Retina (tissue), 1 donor: ENCODE measurements at places on chromosomes 7 and 10.
A peak's percentile ranks its signal among the peaks of the same experiment; 100 is the strongest.

DNA sequence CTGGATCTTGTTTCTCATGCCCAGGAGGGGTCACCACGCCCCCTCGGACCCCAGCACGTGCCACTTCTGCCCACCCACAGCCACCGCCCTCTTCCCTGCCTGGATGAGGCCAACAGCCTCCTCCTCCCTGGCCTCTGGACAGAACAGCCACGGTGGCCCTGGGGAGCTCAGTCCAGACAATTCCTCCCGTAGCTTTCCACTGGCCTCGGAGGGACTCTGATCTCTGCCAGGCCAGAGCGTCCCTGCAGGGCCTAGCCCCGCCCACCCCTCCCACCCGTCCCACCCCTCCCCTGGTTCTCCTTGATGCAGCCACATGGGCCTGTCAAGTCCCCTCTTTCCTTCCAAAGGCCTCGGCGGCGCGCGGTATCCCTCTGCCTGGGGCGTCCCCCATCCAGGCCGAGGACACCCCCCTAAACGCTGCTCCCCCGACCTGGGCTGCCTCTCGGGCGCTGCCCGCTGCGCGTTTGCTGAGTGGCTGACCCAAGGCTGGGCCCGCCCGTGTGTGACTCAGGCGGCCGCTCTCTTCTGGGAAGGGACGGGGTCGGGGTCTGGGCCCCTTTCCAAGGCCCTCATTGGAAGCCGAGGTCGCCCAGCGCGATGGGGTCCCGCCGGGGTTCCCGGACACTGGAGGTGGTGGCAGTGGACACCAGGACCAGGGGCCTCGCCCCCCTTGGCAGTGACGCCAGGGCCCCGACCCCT, 557 bp downstream of the TMEM120A start:
- peak; percentile 87 for DNase-seq

DNA sequence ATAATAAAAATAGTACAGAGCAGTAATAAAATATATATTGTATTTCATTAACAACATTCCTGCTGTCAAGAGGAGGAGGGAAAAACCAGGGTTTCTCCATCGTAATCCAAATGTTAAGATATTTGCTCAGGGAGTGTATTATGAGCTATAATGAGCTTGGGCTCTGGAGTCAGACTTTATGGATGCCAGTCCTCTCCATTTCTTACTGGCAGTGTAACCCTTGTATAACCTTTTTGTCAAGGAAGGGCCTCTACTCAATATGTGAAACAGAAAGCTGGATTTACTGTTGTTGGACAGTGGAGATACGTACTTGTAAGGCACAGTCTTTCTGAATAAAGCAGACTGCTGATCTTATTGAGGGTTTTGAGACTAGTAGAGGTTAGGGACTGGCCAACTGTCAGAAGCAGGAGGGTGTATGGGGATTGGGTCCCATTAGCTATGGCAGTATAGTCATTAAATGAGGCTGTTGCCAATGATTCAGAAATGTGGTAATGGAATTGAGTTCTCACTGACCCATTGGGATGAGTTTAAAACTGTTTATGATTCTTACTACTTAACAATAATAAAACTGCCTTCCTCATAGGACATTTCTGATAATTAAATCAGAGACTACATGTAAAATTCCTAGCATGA, 56.5 kb downstream of the ZNF277 start:
- DNase-seq: no peak

GRCh38 chr7:137878333-137878961, 31.7 kb upstream of the DGKI start:
- no peak for DNase-seq

DNA sequence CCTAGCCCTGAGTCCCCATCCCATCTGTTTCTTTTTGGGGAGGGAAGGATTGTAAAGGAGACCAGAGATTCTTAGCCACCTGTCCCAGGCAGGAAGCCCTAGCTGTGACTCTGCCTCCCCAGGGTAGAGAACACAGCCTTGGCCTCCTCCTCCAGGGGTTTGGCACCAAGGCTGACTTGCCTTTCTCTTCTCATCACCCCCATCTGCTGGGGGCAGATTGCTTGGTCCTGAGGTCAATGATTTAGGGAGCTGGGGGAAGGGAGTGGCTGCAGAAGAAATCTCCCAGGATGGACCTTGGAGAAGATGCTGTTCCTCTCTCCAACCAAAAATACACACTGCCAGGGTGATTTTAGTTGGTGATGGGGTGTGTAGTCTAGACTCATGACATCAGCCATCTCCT, 2.6 kb upstream of the MNX1 start:
- no peak for DNase-seq

DNA sequence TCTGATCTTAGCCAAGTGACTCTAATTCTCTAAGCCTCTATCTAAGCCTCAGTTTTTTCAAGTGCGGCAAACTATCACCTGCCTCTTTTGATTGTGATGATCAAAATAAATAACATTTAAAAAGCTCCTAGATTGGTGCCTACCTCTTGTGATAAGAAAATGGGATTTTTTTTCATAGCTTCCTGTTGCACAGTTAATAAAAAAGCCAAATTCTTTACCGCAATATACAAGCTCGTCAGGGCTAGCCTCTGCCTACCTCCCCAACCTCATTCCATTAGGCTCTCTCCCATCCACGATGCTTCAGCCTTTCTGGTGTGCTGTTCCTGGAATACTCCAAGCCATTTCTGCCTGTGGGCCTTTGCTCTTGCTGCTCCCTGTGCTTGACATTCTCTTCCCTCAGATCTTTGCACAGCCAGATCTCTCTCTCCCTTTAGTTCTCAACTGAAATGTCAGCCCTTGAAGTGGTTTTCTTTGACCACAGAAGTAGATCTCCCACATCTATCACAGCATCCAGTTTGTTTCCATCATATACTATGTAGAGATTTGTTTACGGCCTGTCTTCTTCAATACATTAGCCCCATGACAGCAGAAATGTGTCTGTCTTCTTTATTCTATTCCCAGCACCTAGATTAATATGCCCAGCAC, 48.8 kb downstream of the SFR1 start:
- DNase-seq: no peak

- no peak for DNase-seq
These were observed 166.2 kb downstream of the SNX10 start for GRCh38 chr7:26457696-26458327.

GRCh38 chr10:105968666-105969065, 1195.8 kb downstream of the SORCS1 start:
- DNase-seq: no peak

- no peak for DNase-seq
These were observed 2.8 kb downstream of the GIMAP5 start for GRCh38 chr7:150740053-150740452.

DNA sequence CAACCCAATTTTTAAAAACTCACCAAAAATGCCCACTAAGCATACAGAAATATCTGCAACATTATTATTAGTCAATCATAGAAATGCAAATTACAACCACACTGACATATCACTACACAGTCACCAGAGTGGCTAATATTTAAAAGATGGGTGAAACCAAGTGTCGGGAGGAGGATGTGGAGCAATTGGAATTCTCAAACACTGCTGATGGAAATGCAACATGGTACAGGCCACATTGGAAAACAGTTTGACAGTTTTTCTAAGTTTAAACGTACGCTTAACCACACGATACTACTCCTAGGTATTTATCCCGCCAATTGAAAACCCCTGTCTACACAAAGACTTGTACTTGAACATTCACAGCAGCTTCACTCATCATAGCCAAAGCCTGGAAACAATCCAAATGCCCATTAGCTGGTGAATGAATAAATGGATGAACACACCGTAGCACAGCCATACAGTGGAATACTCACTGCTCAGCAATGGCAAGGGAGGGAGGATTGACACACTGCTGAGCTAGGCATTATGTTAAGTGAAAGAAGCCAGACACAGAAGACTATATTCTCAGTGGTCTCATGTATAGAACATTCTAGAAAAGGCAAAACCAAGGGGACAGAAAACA, 16.3 kb downstream of the GCK start:
- DNase-seq: no peak

- no peak for DNase-seq
These were observed 393.7 kb upstream of the MBL2 start for GRCh38 chr10:53166325-53166724.

DNA sequence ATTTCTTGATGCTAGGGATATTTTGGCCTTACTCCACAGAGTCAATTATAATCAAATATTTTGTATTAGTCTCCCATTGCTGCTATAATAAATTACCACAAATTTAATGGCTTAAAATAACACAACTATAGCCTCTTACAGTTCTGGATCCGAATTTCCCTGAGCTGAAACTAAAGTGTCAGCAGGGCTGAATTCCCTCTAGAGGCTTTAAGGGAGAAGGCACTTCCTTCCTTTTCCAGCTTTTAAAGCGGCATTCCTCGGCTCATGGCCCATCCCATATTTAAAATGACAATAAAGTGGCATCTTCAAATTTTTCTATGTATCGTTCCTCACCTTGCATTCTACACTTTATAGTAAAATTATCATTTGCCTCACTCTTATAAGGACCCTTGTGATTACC, 421.4 kb upstream of the ZWINT start:
- DNase-seq: no peak

DNA sequence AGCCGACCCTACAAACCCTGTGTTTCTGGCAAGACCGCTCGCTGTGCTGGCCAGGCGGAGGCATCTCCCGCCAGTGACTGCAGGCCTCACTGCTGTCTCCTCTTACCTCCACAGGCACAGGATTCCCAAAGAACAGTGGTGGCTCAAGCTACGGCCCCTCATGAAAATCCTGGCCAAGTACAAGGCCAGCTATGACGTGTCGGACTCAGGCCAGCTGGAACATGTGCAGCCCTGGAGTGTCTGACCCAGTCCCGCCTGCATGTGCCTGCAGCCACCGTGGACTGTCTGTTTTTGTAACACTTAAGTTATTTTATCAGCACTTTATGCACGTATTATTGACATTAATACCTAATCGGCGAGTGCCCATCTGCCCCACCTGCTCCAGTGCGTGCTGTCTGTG, 36.2 kb downstream of the PITRM1 start:
- no peak for DNase-seq

DNA sequence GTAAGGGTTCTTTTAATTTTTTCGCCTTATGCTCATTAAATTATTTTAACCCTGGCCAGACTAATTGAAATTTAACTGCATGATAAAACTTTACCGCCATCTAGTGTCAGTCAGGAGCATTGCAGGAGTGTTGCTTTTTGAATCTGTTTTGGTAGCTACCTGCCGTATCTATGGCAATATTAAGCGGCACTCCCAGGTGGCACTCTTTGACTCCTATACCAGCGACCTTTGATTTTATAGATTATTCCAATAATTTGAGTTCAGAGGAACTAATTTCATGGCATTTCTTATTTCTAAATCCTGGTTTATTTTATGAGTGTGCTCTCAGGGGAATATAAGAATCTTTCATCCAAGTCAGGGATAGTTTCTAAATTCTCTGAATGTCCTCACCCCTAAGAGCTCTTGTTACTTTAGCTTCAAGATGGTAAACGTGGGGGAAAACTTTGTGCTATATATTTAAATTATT, 198.9 kb downstream of the REEP3 start:
- DNase-seq: peak; percentile 59

DNA sequence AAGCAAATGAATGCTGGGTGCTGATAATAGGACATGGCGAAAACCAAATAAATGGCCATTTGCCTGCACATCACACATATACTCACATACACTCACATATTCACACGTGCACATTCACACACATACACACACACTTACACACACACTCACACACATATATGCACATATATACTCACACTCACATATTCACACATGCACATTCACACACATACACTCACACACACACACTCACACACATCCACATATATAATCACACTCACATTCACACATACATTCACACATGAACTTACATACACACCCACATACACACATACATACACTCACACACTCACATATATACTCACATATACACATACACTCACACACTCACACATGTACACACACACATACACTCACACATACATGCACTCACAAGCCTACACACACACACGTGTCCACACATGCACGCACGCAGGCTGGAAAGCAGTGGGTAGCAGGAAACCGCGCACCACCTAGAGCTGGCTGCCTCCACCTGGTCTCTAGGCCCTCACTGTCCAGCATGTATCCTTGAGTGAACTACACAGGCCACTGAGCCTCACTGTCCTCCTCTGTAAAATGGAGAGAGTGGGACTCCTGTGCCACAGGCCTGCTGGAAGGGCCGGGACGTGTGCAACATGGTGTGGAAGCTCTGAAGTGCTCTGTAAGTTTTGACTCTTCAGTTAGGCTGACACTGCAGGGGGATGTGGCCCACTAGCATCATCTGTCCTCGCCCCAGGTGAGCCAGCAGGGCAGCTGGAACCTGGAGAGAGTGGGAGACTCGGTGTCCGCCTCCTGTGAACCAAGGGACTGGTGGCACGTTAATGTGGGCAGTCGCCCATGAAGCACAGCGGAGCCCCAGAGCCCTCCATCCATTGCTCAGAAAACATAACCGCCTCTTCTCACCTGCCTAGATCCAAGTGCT, 14.9 kb downstream of the TMEM72 start:
- DNase-seq: no peak

GRCh38 chr7:90574146-90574819, 21.8 kb upstream of the CDK14 start:
- no peak for DNase-seq

- no peak for DNase-seq
These were observed 31.7 kb upstream of the CDK14 start for GRCh38 chr7:90564455-90564854.

- DNase-seq: no peak
These were observed 712.8 kb downstream of the PARD3 start for GRCh38 chr10:34102237-34102673.

DNA sequence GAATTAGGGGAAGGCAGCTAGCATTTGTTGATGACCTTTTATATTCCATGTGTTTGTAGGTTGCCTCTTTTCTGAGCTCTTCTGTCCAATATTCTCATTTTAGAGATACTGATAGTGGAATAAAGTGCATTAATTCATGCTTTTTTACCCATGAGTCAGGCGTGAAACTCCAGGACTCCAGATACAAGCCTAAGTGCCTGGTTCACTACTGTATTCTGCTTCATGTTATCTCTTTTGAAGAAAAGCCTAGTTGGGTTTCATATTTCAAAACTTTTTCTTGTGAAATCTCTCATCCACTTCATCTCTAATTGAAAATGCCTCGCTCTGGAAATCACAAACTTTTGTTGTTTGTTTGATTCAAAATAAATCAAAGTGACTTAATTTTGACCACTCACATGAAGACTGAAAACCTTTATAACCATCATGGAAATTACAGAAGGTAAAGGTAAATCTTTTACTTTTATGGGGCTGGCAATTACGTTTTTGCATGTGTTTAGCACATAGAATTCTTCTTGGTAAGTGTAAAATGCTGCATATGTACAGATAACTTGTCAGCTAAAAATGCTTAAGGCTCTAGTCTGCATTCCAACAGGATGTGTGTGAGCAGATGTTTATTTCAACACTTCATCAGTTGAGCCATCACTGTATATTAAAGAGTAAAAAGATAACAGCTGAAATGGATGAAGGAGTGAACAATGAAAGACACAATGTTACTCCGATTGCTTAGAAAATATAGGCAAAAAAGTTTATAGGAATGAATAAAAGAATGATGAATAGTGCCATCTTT, 961.8 kb upstream of the CELF2 start:
- no peak for DNase-seq

- DNase-seq: no peak
These were observed 88.9 kb downstream of the KCNMA1 start for GRCh38 chr10:77548671-77549070.

GRCh38 chr7:131506597-131506996, 49.8 kb downstream of the PODXL start:
- DNase-seq: no peak
